CD4-positive, alpha-beta T cell treated with Interleukin-17A for 4 hours (primary cell): ENCODE measurements at places on chromosomes 4 and X.

DNA sequence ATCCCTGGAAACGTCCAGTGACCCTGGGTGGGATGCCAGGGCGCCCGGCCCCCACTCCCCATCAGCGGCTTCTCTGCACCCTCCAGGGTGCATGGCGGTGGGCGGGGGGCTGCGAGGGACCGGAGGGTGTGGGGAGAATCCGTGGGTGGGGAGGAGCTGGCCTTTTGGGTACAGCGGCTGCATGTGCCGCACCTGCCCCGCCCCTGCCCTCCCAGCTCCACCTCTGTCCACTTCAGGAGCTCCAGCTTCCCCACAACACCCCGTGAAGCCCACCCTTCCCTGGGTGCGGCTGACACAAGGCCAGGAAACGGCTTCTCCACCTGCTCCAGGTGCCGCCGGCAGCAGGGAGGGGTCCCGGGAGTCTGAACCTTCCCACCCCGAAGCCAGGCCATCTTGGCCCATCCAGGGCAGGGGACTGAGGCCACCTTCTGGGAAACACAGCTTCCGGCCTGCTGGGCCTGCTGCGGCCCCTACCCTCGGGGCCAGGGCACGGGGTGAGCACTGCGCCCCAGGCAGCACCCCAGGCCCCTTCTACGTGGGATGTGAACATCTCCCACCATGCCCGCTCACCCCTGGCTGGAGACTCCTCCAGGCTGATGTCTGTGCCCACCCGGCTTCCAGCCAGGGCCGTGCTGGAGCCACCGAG is 34.6 kb downstream of the CPLX1 start:
- no peak for DNase-seq

DNA sequence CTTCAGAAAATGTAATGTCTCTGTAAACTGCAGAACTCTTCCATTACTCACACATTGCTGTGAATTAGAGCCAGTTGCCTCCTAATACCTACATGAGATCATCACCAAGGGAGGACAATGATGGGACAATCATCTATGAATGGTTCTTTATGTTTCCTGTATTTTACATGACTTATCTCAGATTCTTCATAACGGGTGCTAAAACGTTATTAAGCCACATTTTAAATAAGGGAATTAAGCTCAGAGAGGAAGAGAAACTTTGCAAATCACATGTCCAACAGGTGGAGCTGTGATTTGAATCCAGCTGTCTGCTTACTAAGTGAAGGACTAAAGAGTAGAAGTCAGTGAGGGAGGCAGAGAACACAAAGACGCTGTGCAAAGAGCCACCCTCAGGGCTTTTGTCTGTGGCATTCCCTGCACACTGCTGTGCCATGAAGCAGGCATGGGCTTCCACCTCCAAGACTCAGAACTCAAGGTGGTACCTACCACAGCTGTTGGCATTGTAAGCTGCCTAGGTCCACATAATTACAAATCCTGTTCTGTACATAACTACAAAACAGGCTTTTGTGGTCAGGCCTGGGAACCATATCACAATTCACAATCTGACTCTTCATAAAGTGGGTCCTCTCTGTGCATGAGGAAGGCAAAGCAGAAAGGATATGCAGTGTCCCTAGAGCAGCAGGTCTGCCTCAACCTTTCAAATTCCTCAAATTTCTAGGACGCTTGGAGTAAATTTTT is 12.8 kb downstream of the TBC1D9 start:
- no peak for DNase-seq

GRCh38 chr4:169440446-169440845 is 169.7 kb upstream of the SH3RF1 start:
- no peak for DNase-seq

- no peak for DNase-seq
Measured at GRCh38 chrX:56284269-56284668, 52.1 kb downstream of the KLF8 start.

- no peak for DNase-seq
Measured at GRCh38 chr4:177455561-177455970, 13.3 kb upstream of the AGA start.

DNA sequence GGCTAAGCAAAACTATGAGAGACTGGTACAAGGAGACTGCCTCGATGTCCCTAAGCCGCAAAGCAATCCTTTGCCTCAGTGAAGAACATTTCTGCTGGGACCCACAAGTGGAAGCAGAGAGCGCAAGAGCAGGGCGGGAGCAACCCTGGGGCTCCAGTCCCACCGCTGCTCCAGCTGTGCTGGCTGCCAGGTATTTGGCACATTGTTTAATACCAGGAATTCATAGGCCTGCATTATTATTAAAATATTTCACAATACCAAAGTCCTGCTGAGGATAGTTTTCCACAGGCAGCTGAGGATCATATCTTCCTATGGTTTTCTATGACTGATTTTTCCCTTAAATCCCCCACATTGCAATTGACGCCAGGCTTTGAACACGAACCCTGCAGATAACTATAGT is 163.5 kb upstream of the TLL1 start:
- no peak for DNase-seq

DNA sequence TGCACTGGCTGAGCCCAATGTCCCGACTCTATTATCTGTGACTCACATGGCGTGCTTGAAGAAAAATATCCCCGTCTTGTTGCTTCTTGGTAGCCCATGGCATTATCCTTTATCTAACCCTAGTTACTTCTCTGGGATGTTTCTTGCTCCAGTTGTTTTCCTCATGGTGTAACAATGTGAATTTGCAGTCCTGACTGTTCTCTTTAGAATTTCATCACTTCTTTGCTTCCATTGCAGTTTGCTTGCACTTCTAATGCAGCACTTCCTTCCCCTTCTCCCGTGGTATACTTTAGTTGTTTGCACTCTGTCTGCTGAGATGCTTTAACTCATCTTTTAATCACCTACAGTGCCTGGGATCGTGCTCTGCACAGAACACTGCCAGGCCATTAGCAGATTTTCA is 126.9 kb downstream of the MAML3 start:
- no peak for DNase-seq

- no peak for DNase-seq
Measured at GRCh38 chr4:141851246-141851891, 215.0 kb downstream of the IL15 start.
